MV-4-11 (cell line): ENCODE measurements at places on chromosomes 4 and X.

- no peak for DNase-seq
These were observed 141.3 kb downstream of the AFAP1 start for GRCh38 chr4:7798178-7798995.

GRCh38 chr4:144178414-144178813 is 37.9 kb upstream of the GYPA start:
- DNase-seq = no peak

DNA sequence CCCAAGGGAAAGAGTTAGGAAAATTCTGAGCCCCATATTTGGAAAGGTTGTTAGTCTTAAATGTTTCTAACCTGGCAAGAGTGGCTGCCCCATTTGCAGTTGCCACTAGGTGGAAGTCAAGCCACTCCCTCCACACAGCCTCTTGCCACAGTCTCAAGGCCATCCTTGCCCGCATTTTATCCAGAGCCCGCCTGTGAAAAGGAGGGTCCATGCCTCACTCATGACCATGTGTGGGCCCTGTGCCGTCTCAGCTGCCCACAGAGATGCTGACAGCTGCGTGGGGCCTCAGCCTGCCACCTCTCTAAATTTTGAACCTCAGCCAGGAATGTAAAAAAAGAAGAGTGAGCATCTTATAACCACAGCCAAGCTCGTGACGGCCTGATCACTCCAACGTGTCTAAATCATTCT is 201.5 kb upstream of the FAM241A start:
- peak; percentile 21 for DNase-seq

DNA sequence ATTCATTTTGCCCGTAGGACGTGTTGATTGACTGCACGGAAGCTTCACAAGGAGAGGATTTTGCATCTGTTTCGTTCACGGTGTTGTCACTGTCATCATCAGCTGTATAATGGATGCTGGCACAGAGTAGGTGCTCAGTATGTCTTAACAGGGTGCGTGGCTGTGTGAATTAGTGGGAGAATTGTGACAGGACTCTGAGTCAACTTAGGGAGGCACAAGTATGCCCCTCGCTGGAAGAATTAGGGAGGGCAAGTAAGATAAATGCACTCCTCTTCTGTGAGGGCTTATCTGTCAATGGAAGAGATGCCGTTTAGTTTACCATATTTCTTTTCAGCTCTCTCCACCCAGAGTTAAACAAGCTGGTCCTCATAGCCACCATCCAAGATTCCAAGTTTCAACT is 107.2 kb downstream of the TRIML1 start:
- no peak for DNase-seq

DNA sequence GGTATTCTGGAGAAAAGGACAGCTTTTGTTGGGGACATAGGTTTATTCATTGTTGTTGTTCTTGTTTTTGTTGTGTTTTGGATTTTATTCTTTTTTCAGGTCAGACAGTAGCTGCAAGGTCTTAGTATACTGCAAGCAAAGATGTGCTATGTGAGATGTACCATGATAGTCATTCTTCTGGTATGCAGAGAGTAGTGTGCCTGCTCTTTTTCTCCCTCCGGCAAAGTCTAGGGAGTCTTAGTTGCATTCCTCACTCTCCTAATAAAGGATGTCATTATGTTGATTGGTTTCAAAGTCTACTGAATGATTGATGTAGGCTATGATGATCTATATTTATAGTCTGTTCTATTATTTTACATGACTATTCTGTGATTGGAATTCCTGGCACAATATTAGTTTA is 119.9 kb upstream of the POF1B start:
- no peak for DNase-seq

- no peak for DNase-seq
These were observed 761 bp downstream of the FGFRL1 start for GRCh38 chr4:1012034-1012739.

DNA sequence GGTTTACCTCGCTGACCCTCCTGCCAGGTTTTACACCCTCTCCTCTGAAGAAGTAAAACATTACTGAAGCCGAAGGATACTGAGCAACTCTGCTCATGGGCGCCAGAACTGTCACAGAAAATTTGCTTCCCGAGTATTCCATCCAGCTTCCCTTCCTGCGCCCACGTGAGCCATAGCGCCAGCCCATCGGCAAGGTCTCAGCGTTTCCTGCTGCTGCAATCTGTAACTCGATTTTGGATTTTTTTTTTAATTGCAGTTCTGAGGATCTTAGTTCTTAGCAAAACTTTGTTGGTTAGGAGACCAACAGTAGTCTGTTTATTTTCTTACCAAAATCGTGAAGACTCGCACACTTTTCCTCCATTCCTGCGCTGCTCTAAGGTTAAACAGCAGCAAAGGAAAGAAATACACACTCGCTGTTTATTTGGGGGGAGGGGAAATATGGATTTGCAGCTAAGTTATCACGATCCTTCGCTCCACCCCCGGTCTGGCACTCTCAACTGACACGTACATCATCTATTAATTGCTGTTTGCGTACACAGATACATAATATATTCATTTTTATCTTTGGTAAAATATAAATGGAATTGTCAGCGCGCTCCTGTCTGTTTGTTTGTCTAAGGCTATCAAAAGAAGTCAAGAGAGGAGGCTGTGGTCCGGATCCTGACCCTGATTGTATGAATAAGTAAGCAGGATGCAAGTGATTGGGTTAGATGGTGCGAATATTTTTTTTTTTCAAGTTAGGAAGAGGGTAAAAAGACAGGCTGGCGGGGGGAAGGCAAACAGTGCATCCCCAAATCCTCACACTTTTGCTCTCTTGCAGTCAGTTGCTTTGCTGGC is at the start of gene TLL1:
TLL1 (plus strand) TSS at position 777 of the 837 bp plus-strand sequence. CDS start 668 bp downstream, outside the sequence.
- no peak for DNase-seq

GRCh38 chr4:140633124-140633523 is 64.4 kb upstream of the UCP1 start:
- DNase-seq = no peak

GRCh38 chr4:74266081-74266480 is 42.2 kb upstream of the EPGN start:
- no peak for DNase-seq

DNA sequence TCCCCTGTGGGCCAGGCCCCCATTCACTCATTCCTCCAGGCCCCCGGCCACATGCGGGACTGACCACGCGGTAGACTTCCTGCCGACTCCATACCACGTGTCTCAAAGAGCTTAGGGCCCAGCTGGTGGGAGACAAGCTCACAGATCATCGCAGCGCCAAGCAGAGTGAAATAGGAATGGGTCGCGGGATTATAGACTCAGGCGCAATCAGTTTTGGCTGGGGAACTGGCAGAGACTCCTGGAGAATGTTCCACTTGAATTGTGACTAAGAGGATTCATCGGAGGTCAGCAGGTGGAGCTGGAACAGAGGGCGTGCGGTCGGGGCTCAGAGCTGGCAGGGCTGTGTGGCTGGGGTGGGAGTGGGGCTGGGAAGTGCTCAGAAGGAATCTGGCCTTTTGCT is 15.6 kb downstream of the ATP2B3 start:
- peak; percentile 15 for DNase-seq

DNA sequence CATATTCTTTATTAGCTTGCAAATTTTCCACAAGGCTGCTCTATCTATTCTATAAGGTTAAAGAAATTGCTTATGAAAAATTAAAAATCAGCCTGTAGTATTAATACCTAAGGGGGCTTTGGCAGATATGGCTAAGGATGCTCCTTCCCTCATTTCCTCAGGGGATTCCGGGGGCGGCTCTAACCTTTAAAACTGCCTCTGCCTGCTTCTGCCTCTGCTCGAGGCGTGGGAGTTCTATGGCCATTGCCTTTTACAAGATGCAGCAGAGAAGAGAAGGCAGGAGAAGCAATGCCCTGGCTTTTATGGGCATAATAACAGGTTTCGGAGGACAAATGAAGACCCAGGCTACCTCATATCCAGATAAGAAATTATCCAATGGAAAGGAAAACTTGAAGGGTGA is 8.6 kb upstream of the CDKN2AIP start:
- no peak for DNase-seq

GRCh38 chr4:176065435-176066291 is at the start of gene WDR17:
Gene WDR17, plus strand, starts transcription at chr4:176065841. Its CDS starts 45,740 bp downstream, at chr4:176111581.
- DNase-seq = peak; percentile 83

DNA sequence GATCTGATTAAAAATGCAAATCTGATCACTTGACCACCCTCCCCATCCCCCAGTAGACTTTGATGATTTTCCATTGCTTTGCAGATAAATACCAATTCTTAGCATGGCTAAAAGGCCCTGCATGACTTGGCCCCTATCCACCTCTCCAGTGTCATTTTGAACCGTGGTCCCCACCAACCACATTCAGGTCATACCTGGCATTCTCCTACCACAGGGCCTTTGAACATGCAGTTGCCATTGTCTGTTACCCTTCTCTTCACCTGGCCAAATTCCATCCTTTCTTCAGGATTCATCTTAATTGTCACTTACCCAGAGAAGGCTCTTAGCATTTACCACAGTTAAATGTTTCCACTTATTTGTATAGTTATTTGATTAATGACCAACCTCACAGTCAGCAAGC is 36.9 kb upstream of the RELL1 start:
- no peak for DNase-seq

DNA sequence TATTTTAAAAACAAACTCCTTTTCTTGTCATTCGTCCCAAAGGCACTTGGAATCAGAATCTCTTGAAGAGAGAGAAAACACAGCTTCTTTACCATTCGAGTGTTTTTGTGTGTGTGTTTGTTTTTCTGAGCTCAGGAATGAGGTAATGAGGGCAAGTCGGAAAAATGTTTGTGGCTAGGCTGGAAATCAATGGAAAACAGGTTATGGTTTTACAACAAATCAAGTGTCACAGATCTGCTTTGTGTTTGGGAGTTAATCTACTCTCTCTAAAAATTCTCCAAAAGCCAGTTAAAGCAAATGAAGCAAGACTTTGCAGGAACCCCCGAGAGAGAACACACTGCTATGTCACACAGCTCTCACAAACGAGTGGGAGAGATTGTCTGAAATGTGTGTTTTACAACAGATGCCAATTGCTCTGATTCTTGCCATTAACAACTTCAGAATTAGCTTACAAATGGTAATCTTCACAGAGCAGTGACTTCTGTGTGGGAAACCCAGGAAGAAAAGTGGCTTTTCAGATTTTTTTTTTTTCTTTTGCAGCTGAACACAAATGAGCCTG is 264.1 kb downstream of the CBLL2 start:
- DNase-seq = no peak

- DNase-seq = peak; percentile 32
These were observed 151.7 kb upstream of the TBL1X start for GRCh38 chrX:9312922-9313867.

GRCh38 chr4:2068198-2068470 is 9.0 kb downstream of the NAT8L start:
- no peak for DNase-seq
